Stimulated activated CD4-positive, alpha-beta T cell treated with anti-CD3 and anti-CD28 coated beads, Interleukin-12 subunit alpha, Interleukin-12 subunit beta, amount 100 ng/mL, for 24 hours (primary cell): ENCODE measurements at places on chromosomes 16 and 17.

- DNase-seq: no peak
These were observed 21.6 kb downstream of the SPOP start for GRCh38 chr17:49656247-49656646.

GRCh38 chr17:64439956-64440355 is 9.0 kb upstream of the MILR1 start:
- DNase-seq: no peak

DNA sequence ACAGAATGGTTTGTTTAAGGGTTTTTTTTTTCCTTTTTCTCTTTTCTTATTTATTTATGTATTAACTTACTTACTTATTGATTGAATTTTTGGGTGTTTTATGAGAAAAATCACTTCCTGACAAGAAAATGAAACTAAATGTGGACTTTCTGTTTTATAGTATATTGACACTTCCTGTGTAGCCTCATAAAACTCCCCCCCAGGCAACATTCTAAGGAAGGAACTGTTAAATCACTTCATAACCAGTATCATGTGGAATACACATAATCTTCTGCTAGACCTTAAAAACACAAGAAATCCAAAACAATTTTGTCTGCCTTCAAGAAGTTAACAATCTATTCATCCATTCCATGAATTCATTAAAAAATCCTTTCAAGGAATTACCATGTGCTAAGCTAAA is 164.1 kb upstream of the TOM1L1 start:
- DNase-seq: no peak

DNA sequence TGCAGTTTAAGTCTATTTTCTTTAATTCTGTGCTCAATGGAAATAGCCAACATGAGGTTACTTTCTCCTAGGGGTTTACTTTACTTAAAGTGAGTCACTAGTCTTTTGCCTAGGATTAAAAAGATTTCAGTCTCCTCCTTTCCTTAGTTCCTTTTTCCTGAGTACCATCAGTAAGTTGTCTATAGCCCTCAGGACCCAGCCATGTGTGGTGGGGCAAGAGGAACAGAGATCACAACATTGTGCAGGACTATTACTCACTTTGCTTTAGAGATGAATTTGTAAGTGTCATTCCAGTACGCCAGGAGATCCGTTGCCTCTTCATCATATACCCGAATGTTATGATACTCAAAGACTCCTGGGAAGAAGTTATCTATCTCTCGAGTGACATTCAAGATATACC is 27.7 kb upstream of the CORO6 start:
- DNase-seq: no peak

GRCh38 chr16:23249830-23250229 is 52.3 kb upstream of the SCNN1B start:
- DNase-seq: no peak

DNA sequence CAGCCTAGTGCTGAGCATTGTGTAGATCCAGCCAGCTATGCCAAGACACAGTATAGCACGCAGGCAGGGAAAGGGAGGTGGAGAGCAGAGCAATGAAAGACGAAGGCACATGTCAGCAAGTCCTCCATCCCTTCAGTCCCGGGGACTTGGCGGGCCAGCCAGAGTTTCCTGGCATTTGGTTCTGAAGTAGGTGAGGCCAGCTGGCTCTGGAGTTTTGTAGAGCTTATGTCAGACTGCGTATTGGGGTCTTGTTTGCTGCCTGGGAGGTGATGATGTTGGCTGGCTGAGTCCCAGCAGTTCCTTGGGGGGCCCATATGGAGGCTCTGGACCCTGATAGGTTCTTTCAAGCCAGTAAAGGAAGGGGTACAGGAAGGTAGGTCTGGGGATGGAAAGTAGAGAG is 55.7 kb upstream of the AKTIP start:
- no peak for DNase-seq

- DNase-seq: no peak
These were observed 127.9 kb downstream of the CCDC182 start for GRCh38 chr17:57617218-57617617.

- DNase-seq: no peak
These were observed 40.1 kb upstream of the RGS9 start for GRCh38 chr17:65097110-65097509.

GRCh38 chr17:63275318-63275970 is 170.7 kb downstream of the CYB561 start:
- DNase-seq: peak; percentile 1
